Head of caudate nucleus (tissue), 42 donors: ENCODE measurements at places on chromosomes 6 and 20.

GRCh38 chr20:16364320-16364687 lies 208.9 kb downstream of the KIF16B start:
- no peak for DNase-seq

DNA sequence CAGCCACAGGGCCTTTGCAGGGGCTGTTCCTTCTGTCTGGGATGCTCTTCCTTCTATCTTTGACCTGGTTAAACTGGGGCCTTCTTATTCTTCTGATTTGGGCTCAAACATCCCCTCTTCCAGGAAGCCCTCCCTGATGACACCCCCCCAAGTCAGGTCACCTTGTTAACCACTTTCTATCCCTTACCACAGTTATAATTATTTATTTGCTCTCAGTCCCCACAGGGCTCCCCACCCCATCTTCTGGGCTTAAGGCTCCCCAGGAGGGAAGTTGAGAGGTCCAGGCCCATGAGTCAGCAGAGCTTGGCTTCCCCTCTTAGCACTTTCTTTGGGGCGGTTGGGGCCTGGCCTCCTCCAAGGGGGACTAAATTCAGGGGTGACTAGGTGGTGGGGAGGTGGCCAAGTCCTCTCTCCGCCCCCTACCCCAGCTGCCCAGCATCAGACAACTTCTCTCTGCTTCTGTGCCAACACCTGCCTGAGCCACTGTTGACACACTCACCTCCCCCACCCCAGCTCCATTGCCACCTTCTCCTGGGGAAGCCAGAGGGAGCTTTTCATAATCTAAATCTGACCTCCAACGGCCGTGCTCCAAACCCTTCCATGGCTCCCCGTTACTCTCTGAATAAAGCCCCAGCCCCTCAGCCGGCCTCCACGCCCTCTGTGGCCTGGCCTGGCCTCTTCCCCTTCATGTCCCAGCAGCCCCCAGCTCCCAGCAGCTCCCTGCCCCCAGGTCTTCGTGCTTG lies 70.0 kb downstream of the CEBPB start:
- DNase-seq: no peak

GRCh38 chr6:4912559-4912958 lies 91.3 kb downstream of the RPP40 start:
- no peak for DNase-seq

DNA sequence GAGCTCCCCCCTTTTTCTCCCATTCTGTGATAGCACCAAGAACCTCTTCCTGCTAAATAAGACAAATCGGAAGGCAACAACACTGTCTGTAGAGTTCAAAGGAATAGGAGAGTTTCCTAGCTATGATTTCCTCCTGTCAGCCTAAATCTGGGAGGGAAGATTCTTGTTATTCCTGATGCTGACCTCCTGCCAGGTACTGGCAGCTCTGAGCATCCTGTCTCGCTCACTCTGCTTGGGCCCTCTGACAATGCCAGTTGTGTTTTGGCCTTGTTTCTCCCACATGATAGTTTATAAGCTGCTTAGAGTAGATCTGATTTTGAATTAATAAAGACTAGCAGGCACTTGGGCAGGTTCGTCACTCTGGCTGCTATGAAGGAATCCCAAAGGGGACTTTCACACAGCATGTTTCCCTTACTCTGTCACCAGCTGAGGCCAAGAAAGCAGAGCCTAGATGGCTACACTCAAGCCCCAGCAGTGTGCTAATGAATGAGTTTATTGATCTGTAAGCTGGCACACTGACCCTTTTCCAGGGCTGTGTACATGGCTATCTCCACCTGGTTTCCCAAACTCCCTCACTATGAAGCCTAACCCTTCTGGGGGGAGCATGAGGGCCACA lies 52.3 kb downstream of the UQCC1 start:
- no peak for DNase-seq

DNA sequence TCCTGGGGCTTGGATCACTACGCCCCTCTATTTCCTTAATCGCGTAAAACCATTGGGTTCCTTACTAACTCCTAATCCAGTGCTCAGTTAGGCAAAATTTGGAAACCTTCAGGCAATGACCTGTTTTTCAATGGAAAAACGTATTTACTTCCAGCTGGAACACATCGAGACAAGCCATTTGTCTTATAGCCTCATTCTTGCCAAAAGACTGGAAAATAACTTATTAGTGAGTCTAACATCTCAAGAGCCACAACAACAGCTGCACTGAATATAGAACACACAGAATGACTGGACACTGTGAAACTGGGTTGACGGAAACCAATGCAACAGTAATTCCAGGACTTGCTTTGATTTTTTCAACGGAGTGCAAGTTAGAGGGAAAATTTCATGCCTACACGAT lies 125.2 kb upstream of the MAP3K7 start:
- no peak for DNase-seq

GRCh38 chr6:118377711-118378414 lies 170.2 kb upstream of the PLN start:
- no peak for DNase-seq

- no peak for DNase-seq
Measured at GRCh38 chr6:6997263-6998193, 110.2 kb upstream of the RREB1 start.

- no peak for DNase-seq
Measured at GRCh38 chr6:113457198-113457597, 399.9 kb upstream of the MARCKS start.

DNA sequence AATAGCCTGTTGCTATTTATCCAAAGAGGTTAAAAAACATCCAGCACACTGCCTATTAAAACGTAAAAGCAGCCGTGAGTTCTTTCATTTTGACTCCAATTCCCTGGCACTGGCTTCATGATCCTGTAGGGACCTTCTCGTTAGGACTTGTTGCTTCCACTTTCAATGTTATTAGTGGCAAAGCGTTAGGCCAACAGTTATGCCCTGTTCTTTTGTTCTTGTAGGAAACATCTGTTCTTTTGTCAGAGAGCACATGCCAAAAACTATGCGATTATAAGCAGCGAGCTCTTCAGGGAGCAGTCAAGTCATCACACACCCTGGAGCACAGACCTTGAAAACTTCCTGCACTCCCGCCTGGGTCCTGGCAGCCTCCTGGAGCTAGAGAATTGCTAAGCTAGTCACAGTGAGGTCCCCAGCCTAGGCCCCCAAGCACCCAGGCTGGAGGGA lies 609.5 kb upstream of the ARID1B start:
- DNase-seq: no peak

DNA sequence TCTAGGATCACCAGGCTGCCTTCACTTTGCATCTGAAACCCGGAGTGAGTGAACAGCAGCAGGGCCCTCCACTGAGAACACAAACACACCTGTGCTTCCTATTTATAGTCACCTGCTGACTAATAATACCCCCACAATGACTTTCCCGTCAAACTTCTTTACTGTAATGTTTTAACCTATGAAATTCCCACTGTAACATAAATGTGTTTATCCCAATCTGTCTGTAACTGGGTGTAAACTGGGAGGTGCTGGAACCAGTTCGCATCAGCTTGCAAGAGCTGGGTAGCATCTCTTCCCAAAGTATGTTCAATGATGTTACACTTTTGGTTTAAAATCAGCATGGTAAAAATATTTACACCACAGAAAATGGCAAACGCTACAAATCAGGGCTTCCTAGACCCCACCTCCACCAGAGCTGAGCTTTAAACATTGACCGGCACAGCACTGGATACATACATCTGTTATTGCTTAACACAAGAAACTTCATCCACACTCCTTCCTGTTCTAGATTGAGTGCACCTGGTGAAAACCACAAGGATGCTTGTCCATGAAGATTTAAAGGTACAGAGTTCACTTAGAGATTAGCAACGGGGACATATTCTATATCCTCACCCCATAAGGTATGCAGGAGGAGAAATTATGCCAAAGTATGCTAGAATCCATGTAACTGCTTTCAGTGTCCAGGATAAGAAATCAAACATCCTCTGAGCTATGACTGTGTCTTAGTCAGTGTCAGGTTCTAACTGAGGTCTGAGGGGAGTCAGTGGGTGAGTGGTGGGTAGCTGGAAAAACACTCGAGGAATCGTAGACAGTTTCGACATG lies 79.0 kb downstream of the ALDH8A1 start:
- DNase-seq: no peak

GRCh38 chr6:36867471-36868224 lies 7.0 kb downstream of the PPIL1 start:
- no peak for DNase-seq

DNA sequence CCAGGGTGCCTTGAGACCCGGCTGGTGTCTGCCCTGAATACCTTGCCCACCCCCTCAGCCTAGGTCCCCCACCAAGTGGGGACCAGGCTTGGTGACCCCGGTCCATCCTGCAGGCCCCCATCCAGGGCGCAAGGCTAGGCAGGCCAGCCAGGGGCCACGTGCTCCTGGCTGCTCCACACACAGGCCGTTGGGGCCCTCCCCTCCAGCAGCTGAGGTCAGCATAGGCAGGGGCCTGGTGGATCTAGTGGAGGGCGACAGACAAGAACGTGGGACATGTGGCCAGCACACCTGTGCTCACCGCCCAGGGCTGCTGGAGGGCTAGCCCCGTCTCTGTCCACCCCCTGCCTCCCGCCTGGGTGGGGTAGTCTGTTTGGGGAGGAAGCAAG lies 7.5 kb upstream of the HRH3 start:
- no peak for DNase-seq

GRCh38 chr6:38603496-38603895 lies 36.2 kb downstream of the BTBD9 start:
- no peak for DNase-seq

- DNase-seq: no peak
Measured at GRCh38 chr20:19620446-19620845, 137.6 kb upstream of the RIN2 start.

DNA sequence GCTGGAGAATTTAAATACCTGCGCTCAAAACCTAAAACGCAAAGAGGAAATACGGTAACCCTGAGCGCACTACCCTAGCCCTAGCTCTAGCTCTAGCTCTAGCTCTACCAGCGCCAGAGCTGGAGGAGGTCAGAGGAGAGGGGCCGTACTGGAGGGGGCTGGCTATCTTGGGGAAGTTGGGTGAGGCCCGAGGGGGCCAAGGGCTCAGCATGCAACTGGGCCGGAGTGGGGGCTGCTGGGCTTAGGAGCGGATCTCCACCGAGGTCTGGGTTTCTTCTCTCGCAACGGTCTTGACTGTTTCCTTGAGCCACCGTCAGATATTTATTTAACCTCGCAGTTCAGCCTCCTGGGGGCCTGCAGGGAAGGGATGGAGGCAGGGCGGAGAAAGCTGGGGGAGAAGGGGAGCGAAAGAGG lies 91.0 kb downstream of the NCR2 start:
- DNase-seq: no peak

DNA sequence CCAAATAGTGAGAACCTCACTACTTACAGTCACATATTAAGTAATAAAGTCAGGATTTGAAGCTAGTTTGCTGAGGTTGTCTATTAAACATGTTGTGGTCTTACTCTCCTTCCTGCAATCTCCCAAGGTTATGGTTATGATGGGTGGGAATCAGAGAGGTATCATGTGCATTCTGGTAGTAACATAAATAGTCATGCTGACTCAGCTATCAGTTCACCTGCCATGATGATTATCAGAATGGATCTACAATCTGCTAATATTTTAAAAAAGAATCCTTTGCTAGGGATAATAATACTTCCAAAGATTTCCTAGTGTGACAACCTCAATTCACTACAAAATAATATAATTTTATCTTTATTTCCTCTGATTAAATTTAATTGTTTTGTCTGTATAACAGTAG lies 671.9 kb downstream of the KHDRBS2 start:
- DNase-seq: no peak

DNA sequence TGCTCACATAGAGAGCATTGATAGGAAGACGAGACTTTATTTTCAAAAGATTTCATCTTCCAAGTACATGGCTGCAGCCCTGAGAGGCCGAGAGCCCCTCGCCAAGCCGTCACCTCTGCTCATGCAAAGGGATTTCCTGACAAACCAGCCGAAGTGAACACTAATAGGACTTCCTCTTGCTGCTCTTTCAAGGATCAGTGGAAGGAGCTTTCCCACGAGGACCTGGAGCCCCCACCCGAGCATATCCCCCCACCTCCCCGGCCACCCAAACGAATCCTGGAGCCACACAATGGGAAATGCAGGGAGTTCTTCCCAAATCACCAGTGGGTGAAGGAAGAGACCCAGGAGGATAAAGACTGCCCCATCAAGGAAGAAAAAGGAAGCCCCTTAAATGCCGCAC lies 69.3 kb downstream of the PTPN1 start:
- DNase-seq: no peak

DNA sequence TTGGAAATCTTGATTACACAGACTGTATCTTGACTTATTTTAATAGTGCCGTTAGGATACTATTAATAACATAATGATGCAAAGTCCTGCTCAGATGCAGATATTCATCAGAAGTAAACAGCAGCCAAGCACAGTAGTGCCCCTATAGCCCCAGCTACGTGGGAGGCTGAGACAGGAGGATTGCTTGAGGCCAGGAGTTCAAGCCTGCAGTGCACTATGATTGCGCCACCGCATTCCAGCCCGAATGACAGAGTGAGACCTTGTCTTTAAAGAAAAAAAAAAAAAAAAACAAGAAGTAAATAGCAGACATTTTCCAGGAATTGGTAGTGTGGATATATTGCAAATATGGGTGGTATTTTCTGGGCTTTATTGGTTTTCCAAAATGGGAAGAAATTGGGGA lies 61.8 kb downstream of the TULP4 start:
- DNase-seq: no peak

DNA sequence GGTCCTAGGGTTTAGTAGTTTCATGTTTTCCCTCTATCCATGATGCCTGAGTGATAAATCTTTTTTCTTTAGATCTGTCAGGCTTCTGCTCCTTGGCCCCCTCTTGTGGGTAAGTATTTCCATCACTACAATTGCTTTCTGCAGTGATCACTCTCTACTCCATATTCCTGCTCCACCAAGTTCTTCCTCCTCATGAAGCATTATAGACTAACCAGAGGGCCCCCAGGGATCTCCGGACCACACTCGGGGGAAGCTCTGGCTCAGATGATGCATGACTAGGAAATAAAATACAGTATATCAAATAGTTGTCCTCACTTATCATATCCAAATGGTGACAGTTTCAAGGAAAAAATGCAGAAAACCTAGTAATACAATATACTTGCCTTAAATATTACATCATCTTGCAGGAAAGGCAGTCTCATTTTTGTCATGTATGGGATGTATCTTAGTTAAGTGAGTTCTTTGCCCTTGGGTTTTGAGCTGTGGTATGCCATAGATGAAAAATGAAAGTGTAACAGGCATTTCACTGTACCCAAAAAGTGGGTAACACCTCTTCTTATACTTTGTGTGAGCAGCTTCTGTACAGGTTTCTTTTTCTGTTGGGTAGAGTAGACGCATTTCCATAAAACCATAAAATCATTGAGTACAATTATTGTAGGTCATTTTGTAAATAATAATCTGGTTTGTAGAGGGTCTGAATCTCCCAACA lies 200.9 kb upstream of the EYA4 start:
- DNase-seq: no peak

- no peak for DNase-seq
Measured at GRCh38 chr20:56391037-56391436, 978 bp downstream of the AURKA start.

- no peak for DNase-seq
Measured at GRCh38 chr20:2136275-2136674, 34.6 kb downstream of the STK35 start.

DNA sequence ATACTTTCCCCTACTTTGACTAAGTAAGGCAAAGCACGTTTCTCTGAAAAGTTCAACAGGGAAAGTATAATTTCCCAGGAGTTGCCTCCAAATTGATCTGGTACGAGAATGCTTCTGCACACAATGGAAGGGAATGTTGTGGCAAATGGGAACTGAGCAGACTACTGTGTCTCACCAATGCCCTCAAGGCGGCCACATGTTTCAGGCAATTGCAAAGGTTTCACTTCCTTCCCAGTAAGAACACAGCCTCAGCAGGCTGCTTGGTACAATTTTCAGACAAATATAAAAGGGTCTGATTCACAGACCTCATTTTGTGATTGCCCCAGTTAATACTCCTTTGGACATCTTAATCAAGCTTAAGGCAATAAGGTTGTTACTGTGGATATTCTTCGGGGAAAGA lies 71.2 kb downstream of the KIAA0319 start:
- DNase-seq: no peak
